RCC 7860 (cell line): ENCODE measurements at places on chromosomes 11 and 22.

DNA sequence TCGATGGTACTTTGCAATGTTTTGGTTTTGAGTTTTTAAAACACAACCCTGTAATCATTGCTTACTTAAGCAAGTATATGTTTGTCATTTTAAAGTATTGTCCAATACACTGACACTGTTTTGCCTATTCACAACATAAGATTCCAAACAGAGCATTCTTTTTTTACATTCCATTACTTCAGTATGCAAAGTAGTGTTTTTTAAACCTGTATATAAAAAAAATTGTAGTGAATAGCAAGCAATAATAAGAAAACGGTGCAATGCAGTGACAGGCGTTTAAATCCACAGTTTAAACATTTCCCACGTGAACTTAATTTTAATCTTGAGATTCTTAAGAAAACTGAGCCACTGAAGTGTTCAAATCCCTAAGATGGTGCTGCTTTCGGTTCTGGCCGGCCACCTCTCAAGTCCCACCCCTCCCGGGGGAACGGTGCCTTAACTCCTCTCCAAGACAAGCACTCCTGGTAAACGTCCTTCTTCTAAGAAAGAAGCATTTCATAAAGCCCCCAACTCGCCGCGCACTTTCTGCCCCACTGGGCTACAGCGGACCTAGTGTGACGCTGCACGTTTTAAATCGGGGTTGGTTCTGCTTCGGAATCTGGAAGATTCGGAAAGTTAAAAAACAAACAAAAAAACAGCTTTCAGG is 2.9 kb downstream of the PGR start:
- no peak for DNase-seq

DNA sequence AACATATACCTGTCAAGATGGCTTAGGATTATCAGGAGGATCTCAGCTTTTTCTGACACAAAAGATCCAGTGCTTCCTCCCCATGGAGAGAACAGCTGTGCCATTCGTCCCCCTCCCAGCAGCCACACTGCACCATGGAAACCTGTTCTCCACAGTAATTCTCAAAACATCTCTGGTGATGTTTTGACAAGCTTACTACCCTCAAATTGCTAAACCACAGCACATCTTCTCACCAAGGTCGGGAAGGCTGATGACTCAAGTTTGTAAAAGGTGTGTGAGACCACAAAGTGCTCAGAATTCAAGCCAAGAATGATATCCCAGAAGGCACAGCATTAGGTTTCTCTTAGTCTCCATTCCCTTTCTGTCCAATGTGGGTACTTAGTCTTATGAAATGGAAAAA is 3.9 kb upstream of the RAB38 start:
- DNase-seq: peak; percentile 56

- DNase-seq: no peak
These were observed 72.8 kb downstream of the ARL14EP start for GRCh38 chr11:30395751-30396150.

GRCh38 chr11:44017443-44018126 is 30.2 kb upstream of the ACCSL start:
- DNase-seq: no peak

DNA sequence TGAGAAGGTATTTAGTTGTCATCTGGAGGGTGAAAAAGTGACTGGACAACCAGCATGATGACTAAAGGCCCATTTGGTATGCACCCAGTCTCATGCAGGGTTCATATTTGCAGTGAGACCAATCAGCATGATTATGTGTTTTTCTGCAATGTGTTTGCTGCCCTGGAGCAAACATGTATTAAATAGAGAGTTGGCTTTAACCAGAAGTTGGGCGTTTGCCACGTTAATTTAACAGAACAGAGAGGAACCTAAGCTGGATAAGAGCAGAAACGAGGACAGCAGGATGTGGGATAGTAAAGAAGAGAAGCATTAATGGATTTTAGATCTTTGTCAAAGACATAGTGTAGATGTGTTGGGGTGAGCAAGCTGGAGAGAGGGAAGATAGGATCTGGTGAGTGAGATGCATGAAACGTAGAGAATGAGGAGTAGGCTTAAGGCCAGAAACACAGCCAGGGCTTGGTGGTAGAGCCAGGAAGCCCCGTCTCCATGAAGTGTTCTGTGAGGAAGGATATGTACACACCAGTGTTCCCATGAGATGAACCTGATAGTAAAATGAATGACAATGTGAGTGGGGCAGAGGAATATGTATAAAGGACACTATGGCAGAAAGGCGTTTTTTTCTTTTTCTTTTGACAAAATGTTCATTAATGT is 164.0 kb upstream of the PDGFD start:
- no peak for DNase-seq

DNA sequence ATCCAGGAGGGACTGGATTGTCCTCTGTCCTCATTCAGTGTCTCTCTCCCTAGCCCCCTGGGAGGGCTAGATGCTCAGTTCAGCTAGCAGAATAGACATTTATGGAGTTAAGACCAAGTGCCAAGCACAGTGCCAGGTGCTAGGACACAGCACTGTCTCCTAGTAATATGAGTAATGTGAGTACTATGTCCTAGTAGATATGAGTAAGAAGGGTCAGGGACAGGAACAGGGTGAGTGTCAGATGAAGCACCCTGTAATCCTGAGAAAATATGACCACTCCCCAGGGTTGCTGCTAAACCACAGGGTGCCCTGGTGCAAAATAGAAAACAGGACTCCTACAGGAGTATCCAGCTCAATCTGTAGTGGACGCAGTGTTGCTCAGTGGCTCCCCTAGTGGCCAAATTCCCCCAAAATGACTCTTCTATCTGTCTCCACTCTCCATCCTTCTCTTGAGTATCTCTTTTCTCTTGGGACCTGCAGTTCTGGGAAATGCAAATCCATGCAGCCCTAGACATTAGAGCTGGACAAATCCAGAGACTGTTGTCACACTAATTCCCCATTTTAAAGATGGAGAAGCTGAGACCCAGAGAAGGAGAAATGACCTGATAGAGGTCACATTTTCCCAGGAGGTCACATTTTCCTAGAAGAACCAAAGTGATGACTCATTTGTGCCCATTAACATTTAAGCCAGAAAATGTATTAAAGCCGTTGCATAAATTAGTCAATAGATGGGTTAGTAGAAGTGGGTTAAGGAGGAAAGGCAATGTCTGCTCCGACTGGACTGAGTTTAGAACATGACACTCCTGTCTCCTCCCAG is 214.3 kb downstream of the NXPE2 start:
- DNase-seq: no peak

DNA sequence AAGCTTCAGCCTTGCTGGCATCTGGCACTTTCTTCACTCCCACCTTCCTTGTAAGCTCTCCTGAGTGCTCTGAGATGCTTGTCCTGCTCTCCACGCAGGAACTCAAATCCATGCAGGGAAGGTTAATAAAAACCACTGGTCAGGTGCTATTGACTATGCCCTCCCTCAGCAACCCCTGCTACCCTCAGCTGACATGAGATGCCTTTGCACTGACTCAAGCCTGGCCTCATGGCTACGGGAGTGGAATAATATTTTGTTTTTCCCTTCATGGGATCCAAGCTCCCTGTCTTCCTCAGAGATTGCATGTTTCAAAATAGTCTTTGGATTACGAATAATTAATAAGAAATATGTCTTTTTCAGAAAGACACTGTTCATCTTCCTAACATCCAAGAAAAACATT is 31.7 kb upstream of the ABCC8 start:
- peak; percentile 3 for DNase-seq

DNA sequence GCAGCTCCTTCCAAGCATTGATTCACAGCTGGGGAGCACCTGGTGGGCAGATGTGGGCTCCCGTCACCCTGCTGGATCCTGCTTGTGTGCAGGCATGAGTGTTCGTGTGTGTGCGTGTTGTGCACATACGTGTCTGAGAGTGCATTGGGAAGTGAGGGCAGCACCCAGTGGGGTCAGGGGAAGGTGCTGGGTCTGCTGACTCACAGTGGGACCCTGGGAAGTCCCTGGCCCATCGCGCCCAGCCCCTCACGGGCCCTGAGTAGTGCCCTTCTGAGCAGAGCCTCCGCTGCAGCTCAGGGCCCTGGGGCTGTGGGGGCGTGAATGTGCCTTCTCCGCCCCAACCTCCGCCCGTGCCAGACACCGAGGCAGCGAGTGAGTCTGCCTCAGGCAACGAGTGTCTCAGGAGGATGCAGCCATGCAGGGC is 36.8 kb downstream of the WNT11 start:
- no peak for DNase-seq

GRCh38 chr22:31229402-31230079 is 17.4 kb downstream of the LIMK2 start:
- DNase-seq: no peak

- no peak for DNase-seq
These were observed 50.4 kb downstream of the FCHSD2 start for GRCh38 chr11:73091521-73092305.

DNA sequence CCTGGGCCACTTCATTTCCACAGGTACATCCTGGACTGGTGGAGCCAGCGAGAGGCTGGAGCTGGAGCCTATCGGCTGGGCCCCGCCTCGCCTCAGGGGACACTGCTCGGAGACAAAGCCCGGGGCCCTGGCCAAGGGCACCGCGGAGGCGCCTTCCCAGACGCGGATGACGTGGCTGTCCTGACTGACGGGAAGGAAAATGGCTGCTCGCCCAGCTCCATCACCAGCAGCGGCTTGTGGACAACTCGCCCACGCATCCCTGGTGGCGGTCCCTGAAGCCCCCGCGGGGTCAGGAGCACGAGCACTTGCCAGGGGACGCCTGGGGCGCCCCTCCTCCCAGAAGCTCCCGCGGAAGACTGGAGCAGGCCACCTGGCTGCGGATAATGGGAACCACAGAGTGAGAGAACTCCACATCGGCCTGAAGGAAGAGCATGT is 49.6 kb downstream of the CECR2 start:
- DNase-seq: no peak

GRCh38 chr11:104337273-104337672 is 173.3 kb upstream of the PDGFD start:
- no peak for DNase-seq

- DNase-seq: peak; percentile 20
These were observed 70.7 kb upstream of the E2F8 start for GRCh38 chr11:19311308-19312030.

GRCh38 chr11:1827931-1828330 is 6.9 kb upstream of the SYT8 start:
- DNase-seq: no peak

DNA sequence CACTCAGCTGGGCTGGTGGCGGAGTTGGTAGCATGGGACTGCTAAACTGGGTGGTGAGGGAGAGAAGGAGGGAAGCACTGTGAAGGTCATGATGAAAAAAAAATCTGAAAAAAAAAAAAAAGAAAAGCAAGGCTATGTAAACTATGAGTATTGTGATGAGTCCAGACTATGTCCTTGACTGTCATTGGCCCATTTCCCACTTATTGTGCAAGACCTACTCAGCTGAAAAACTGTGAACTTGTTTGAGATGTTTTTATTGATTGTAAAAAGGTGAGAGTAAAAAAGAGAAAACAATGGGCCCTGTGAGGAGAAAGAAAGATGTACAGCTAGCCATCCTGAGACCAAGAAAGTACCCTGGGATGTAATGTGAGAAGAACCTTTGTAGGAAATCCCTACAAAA is 798.4 kb upstream of the TENM4 start:
- no peak for DNase-seq

DNA sequence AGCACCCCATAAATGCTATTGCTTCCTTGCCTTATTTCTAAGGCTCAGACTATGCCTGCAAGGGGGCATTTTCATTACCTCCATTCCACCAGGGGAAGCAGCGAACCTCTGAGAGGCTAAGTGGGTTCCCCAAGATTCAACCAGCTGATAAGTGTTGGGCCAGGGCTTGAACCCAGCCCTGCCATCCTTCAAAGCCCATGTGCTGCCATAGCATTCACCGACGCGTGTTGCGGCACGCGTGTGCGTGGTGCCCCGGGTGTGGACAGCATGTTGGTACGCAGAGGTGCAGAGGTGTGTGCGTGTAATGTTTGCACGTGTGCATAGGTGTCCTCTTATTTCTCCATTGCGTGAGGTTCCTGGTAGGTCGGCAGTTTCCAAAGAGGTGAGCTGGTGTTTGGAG is 66.0 kb upstream of the PPARA start:
- DNase-seq: no peak

GRCh38 chr11:22742157-22742613 is 75.8 kb downstream of the GAS2 start:
- no peak for DNase-seq

GRCh38 chr11:19241260-19242178 is 774 bp upstream of the E2F8 start:
- DNase-seq: no peak

DNA sequence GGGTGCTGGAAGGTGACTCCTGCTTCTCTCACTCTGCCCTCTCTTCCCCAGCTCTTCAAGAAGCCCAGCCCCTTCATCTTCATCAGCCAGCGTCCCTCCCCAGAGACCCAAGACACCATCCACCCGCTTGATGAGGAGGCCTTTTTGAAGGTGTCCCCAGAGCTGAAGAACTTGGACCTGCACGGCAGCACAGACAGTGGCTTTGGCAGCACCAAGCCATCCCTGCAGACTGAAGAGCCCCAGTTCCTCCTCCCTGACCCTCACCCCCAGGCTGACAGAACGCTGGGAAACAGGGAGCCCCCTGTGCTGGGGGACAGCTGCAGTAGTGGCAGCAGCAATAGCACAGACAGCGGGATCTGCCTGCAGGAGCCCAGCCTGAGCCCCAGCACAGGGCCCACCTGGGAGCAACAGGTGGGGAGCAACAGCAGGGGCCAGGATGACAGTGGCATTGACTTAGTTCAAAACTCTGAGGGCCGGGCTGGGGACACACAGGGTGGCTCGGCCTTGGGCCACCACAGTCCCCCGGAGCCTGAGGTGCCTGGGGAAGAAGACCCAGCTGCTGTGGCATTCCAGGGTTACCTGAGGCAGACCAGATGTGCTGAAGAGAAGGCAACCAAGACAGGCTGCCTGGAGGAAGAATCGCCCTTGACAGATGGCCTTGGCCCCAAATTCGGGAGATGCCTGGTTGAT is 12.6 kb downstream of the IL10RA start:
- no peak for DNase-seq

DNA sequence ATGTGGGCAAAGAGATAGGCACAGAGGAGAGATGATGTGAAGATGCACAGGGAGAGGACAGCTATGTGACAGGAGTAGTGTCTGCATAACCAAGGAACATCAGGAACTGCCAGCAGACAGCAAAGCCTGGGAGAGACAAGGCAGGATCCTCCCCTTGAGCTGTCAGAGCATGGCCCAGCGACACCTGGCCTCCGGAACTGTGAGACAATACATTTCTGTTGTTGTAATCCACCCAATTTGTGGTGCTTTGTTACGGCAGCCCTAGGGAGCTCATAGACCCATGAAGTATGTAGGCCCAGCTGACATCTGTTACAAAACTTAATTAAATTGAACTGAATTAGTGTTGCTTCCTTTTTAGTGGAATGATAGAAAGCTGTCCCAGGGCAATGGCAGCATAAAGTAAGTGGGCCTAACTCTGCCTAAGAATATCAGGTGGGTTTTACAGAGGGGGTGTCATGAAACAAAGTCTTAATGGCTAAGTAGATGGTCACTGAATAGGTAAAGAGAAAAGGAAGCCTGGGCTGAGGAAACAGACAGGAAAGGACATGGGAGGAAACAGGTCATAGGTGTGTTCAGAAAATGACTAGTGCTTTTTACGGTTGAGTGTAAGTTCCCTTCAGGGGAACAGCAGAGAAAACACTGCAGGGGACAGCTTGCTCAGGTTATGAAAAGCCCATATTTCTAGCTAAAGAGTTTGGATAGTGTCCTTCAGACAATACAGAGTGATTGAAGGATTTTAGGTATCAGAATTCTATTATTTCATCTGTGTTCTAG is 24.8 kb downstream of the RASSF10 start:
- no peak for DNase-seq

- no peak for DNase-seq
These were observed 726.9 kb downstream of the BRD1 start for GRCh38 chr22:49100773-49101172.

- no peak for DNase-seq
These were observed 106.9 kb downstream of the SYN3 start for GRCh38 chr22:32951076-32951806.
